Putamen (tissue), 1 donor: ENCODE measurements at places on chromosomes 6 and 20.

DNA sequence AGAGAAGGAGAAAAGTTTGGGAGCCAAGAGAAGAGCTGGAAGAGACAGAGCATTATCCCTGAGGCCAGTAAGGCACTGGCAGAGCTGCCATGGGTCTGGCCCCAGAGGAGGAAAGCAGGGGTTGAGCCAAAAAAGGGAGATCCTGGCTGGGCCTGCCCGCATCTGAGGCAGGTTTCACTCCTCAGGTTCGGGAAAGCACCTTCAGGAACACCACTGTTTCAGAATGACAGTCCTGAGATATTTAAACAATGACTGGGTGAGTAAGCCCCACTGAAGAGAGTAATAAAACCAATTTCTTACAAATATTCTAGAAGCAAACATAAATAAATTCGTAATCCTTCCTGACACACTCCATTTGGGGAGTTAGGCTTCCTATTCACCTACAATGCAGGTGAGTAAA, 152.2 kb downstream of the BACH2 start:
- no peak for DNase-seq

- no peak for DNase-seq
These were observed 8.3 kb downstream of the GZF1 start for GRCh38 chr20:23370274-23370673.

GRCh38 chr6:135372758-135373157, 124.8 kb downstream of the AHI1 start:
- DNase-seq, result no peak

DNA sequence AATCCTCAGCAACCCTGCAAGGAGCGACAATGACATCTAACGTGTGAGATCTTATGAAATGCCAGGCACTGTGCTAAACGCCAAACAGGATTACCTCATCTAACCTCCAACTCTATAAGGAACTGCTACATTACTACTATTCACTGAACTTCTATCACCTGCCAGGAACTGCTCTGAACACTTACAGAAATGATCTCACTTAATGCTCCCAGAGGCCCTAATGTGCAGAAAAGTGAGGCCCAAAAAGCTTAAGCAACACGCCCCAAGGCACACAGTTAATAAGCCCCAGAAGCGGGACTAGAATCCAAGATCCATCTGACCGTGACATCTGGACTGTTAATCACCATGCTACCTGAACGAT, 28.5 kb downstream of the TRAM2 start:
- DNase-seq, result no peak

GRCh38 chr6:9532621-9533557, 882.0 kb downstream of the TFAP2A start:
- DNase-seq, result no peak

GRCh38 chr6:118216751-118217150, 309.7 kb downstream of the SLC35F1 start:
- DNase-seq, result no peak

DNA sequence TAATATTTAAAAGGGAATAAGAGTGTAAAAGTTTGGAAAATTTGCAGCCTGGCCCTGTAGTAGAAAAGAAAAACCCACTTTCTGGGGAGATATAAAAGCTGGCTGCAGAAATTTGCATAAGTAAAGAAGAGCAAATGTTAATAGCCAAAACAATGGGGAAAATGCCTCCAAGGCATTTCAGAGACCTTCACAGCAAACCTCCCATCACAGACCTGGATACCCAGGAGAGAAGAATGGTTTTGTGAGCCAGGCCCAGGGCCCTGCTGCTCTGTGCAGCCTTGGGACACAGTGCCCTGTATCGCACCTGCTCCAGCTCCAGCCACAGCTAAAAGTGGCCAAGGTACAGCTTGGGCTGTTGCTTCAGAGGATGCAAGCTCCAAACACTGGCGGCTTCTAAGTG, 113.8 kb downstream of the BTBD9 start:
- no peak for DNase-seq

DNA sequence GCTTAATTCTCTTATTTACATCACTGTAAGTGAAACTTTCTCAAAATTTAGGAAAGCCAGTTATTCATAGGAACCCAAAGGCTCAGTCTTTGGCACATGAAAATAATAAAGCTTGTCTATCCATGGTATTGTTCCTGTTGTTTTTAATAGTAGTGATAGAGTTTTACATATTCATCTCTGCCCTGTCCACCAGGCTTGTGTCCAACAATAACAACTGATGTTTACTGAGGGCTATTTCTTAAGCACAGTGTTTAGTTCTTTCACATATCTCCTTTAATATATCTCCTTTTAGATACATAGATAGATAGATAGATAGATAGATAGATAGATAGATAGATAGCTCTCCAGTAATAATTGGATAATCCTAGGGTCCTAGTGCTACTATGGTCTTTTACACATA, 34.2 kb downstream of the FOXQ1 start:
- no peak for DNase-seq

DNA sequence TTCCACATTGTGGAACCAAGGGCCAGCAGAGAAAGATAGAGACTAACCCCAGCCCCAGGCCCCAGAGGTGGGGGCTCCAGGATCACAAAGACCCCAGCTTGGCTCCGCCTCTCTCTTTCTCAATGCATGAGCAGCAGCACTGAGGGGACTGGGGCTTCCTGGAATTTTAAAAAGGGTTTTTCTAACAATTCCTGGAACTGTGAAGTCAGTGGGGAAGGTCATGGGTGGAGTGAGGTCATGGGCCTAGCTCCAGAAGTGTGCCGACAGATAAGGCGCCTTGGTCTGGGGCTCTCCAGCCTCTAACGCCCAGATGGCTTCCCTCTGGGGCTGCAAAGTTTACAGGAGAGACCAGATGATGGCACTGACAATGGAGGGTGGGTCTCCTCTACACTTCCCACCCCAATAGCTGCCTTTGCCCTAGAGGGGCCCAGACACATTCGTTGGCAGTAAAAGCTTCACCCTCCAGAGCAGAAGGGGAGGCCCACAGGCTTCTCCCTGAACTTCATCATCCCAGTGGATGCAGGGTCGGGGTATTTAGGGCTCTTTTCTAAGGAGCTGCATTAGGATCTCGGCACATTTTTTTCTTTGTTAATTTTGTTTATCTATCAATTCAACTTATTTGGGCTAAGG, 46.9 kb upstream of the CD93 start:
- no peak for DNase-seq

DNA sequence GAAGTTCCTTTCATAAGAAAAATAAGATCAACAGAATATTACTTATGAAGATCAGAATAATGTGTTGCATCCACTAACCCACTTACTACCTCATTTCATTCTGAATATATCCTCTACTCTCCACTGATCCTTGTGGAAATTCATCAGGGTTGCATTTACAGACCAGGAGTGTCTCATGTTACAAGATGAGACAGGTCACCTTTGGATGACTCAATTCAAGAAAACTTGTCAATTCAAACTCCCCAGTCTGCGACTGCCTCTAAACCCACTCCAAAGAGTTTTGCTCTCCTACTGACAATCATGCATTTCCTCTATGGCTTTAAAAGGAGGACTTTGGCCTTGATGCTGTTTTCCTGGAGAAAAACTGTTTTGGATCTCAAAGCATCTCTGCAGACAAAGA, 68.4 kb downstream of the ID4 start:
- no peak for DNase-seq

DNA sequence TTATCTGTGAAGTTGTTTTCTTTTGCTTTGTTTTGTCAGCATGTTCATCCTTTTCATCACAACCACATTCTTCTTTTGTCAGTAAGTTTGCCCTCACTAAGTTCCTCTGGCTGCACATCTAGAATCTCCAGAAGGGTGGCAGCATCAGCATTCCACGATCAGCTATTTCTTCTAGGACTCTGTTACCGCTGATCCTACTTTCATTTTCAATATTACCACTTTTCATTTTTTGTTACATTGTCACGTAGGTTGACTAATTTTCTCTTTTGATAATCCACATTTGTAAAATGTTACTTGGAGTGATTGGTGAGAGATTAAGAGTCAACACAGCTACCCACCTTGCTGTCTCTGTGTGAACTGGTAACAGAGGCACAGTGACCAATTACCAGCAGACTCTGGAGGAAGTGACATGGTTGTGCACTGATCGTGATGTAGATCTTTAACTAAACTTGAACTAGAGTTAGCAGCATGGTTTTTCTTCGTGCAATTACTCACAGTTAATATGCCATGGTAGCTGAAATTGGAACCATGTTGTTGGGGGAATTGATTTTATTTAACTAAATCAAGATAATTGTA, 307.9 kb upstream of the SLC35B3 start:
- DNase-seq, result no peak
